ENCODE measurements at places on chromosomes 4 and X.

DNA sequence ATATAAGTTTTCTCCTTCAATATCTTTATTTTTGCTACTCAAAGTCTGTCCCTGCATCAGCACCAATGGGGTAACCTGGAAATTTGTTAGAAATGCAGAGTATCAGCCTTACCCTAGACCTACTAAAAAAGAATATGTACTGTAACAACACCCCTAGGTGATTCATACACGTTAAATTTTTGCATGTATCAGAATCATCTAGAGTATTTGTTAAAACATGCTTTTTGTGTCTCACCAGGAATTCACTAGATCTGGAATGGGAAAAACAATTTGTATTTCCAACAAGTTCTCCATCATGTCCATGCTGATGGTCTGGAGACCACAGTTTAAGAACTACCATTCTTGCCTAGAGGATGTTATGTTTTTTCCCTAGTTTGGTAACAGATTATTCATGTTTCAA lies 196.0 kb upstream of the EDNRA start:
- DNase-seq = no peak

DNA sequence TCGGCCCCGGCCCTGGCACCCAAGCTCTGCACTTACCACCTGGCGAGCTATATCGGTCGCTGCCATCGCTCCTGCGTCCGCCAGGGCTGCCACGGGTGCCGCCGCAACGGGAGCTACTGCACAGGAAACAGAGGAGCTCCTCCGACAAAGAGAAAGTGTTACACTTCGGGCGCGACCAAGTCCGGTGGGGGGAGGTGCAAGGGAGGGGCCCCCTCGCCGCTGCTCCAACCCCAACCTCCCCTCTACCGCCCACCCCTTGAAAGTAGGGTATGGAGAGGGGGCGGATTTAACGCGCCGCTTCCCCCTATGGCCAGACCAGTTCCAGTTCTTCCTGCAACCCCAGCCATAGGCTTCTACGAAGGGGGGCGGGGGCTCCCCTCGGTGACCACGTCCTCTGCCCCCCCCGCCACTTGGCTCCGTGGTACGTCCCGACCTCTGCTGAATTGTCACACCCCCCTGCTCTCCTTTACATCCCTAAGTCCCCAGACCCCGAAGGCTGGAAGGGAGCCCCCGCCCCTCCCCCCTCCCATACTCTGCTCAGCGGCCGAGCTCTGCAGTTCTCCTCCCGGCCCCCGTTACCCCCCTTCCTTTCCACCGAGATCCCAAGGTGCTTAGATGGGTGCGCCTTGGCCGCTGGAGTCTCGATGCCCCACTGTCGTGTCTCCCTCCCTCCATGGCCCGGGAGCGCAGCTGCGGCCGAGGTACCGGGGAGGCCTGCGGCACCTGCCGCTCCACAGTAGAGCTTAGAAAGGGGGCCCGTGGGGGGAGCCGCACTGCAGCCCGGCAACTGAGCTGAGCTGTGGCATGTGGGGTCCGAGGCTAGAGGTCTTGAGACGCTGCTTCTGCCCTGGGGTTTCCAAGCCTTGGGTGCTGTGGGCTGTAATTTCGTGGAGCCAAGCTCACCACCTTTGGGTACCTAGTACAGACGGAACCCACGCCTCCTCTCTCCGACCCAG lies at the start of gene SEPTIN6:
Gene SEPTIN6 (minus strand): TSS at position 129 of the 956 bp plus-strand sequence. CDS start 63 bp downstream, at position 66.
- peak; percentile 60 for DNase-seq

DNA sequence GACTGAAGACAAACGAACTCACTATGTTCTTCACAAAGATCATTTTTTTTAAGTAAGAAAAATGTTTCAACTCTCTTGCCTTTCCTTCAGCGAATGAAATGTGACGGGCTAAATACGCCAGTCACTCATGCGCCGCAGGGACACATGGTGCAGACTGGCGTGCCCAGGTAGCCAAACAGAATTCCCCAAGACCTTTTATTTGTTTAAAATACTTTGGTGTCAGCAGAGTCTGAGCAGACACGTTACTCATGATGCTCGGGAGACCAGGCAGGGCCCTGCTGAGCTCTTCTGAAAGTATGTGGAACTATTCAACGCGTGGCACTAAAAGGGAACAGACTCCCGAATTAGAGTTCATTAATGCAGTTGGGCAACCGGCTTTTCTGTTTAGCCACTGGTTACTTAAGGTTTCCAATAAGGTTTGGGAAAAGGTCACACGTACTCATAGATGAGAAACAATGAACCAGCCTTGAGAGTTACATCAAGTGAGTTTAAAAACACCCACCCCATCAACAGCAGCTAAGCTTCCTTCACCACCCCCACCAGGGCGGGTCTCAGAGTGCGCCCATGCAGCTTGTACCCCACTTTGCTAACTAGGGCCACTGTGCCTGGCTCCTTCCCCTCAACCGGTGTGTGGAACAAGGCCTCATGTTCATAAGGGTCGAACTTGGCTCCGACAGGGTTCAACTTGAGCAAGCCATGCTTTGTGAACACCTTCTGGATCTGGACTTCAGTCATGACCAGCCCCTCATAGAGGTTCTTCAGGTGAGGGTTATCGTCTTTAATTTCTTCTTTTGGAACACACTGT lies 7.3 kb downstream of the GRPEL1 start:
- DNase-seq = no peak

- DNase-seq = no peak
Measured at GRCh38 chr4:137452799-137453198, 79.5 kb downstream of the PCDH18 start.

- no peak for DNase-seq
Measured at GRCh38 chr4:70945452-70946055, 43.4 kb downstream of the MOB1B start.

DNA sequence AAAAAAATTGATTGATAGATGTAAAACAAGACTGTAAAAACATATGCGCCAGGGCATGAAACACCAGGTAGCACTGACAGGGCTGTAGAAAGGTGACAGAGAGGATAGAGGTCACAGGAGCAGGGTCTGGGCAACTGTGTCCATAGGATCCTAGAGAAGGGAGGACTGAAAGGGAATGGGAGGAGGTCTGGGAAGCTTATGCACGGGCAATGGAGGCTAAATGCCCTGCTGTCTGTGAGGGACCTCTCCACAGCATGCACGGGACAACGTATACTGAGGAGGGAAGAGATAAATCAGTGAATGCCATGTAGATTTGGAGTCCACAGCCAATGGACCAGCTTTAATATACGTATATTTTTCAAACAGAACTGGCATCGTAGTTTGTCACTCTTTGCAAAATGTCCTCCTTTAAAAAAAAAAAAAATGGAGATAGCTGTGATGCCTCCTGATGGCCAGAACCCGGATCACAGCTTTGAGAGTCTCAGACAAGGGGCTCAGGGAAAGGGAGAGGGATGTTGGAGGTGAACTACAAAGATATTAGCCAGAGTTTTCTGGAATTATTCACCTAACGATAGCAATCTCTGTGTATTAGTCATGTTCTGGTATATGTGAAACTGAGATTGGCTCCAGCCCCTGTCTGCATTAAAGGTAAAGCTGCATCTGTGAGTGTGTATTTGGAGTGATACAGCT lies 16.0 kb downstream of the RAB40A start:
- DNase-seq = no peak

- DNase-seq = no peak
Measured at GRCh38 chr4:87002682-87003043, 67.9 kb downstream of the AFF1 start.

- no peak for DNase-seq
Measured at GRCh38 chrX:106649523-106650428, 38.0 kb downstream of the RADX start.

GRCh38 chr4:94284889-94285288 lies 57.7 kb downstream of the HPGDS start:
- no peak for DNase-seq

DNA sequence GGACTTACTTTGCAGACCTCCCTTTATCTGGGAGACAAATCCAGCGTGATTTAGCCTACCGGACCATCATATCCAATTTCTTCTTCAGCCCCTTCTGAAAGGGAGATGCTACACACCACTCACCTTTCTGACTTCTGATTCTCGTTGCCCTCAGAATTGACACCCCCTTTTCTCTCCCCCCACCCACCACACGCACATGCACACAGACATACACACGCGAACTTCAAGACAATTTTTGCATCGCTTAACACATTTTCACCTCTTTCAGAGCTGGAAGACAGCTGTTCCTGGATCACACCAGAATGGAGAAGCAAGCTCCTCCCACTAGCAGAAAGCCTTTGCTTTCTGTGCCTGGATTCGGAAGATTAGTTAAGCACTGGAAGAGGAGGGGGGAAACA lies 1.0 kb upstream of the SNCA start:
- peak; percentile 63 for DNase-seq

DNA sequence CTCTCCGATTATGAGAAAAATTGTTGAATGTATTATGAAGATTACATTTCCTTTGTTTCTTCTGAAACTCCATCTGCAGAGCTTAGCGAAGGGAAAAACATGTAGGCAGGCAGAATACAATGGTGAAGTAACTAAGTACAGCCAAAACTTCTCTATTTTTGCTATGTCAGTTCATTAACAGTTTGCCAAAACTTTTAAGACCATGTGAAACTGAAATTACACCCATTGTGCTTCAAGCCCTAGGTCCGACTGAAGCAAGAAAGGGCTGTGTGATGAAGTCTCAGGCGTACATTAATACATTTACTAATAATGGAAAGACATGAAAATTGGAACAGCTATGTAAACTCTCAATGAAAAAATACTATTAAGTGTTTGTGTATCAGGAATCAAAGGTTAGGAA lies 398.0 kb downstream of the MAPK10 start:
- DNase-seq = no peak

DNA sequence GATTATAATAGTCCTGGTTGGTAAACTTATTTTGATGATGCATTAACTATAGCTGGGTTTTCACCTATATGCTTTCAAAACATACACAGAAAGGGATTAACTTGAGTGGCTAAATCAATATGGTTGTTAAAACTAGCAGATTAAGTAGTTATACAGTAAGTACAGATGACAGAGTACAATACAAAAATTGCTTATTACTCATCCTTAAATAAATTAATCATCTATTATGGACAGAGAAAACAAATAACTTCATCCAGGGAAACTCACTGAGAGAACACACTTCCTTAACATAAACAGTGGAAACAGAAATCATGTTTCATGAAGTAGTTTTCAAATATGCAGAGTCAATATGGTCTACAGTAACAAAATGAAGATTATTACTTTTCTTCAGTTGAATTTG lies 133.4 kb downstream of the AREG start:
- DNase-seq = peak; percentile 4

DNA sequence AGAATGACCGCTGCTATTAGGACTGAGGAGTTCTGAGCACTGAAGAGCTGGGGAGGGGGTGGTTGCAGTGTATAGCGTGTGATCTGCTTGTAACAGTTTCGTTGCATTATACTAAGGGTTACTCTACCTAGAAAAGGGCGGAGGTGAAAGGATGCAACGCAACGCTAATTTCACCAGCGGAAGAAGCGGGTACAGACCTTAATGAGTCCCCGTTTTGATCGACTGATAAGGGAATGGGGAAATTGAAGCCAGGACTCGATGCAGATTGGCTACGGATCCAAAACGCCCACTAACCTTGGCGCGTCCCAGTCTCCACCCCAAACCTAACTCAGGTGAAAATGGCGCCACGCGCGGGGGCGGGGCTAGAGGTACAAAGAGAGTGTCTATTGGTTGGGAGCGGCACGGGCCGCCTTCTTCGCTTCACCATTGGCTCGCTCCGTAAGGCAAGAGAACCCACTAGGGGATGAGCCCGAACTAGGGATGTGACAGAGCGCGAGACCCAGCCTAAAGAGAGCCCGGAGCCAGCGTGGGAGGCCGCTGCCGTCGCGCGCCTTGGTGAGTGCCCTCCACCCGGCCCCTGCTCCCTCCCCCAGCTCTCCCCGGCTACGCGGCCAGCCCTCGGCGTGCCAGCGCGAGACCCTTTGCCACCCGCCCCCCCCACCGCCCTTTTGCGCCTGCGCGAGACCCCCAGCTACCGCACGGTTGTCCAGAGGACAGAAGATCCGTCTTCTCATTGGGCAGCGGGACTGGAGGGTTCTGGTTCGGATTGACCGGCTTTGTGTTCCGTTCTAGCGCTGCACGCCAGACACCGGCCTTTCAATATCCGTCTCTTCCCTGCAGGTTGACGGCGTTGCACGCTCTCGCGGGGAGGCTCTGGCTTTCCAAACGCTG lies at the start of gene EBP:
Gene EBP (plus strand): TSS at position 456 of the 891 bp plus-strand sequence. CDS start 1,964 bp downstream, outside the sequence.
- DNase-seq = peak; percentile 83

DNA sequence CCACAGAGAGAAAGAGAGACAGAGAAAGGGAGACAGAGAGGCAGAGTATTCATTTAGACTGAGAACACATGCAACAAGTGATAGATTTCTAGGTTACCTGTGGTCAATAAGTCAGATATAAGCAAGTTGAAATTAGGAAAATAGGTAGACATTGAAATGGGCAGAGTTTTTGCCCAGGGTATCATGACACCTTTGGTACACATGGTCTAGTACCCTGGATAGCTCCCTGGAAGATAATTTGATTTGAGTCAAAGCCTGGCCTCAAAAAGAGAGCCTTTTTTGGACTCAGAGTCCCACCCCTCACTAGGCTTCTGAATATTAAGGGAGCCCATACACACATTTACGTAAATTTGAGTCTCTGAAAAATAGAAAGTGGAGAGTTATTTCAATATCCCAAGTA lies 4.0 kb upstream of the RPS6KA6 start:
- DNase-seq = no peak

- no peak for DNase-seq
Measured at GRCh38 chr4:183107891-183108459, 8.9 kb downstream of the WWC2 start.

DNA sequence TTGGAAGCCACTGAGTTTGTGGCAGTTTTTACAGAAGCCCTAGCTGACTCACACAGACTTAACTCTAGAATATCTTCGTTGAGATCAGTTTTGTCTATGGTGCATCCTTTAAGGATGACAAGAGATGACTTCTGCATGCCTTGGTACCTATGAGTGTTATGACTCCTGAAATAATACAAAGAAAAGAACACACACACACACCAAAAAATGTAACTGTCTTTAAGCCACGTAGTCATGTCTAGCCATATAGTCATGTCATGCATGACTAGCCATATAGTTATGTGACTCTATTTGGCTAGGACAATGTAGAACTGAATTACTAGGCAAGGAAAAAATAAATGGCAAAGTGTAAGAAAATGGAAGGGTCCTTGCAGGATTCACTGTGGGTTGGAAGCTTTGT lies 447.8 kb downstream of the NLGN4X start:
- no peak for DNase-seq

DNA sequence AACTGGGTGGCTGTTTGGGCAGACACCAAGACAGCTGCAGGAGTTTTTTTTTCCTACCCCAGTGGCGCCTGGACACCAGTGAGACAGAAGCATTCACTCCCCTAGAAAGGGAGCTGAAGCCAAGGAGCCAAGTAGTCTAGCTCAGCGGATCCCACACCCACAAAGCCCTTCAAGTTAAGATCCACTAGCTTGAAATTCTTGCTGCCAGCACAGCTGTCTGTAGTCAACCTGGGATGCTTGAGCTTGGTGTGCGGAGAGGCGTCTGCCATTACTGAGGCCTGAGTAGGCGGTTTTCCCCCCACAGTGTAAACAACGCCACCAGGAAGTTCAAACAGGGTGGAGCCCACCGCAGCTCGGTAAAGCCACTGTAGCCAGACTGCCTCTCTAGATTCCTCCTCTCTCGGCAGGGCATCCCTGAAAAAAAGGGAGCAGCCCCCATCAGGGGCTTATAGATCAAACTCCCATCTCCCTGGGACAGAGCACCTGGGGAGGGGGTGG lies 171.4 kb downstream of the ARHGEF9 start:
- DNase-seq = no peak
